ENCODE measurements at places on chromosomes 12 and 14.

DNA sequence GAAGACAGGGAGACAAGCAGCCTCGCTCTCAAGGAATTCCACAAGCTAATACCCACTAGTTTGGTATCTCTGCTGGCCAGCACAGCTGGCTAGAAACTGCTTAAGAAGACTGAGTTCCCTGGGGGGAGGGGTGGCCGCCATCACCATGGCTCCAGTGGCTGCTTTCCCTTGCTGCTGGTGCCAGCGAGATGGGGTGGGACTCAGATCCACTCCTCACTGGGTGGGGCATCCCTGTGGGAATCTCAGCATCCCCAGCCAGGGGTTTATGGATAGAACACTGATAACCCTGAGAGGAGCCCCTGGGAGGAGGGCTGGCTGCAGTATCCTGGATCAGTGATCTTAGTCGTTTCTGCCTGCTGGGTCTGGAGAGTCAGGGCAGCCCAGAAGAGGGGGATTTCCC lies 170.6 kb upstream of the MDGA2 start:
- no peak for DNase-seq

- DNase-seq: no peak
Measured at GRCh38 chr14:78917462-78917861, 747.3 kb downstream of the NRXN3 start.

DNA sequence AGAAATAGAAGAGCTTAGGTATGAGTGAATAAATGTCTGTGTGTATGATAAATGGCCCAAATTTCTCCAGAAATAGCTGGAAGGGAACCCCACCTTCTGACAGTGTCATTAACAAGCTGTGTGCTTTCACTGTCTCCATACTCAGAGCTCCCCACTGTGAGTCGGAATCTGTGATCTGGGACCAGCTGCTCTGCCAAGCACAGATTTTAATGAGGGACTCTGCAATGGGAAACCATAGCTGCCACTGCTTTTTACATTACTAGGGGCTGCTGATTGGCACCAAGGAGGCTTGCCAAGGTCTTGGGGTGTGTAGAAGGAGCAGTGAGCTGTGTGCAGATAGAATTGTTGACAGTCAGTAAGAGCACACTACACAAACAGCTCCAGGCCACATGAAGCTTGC lies 244.2 kb upstream of the CCDC196 start:
- no peak for DNase-seq

DNA sequence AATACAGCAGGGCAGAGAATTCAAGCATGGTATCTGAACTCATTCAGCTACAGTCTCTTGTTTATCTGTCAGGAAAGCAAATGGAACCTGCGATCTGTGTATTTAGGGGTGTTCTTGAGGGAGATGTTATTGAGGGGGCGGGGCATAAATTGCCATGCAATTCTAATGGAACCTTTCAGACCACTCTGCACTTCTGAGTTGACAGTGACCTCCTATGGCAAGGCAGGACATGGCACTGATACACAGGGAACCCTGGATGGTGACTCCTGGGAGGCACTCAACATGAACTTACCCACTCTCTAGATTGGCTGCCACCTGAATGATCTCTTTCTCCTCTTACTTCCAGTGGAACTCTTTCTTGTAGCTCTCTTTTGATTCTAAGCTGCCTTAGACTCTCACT lies 787.3 kb downstream of the VRK1 start:
- no peak for DNase-seq
